ENCODE measurements at places on chromosomes 12 and 14.
A peak's percentile ranks its signal among the peaks of the same experiment; 100 is the strongest.

GRCh38 chr12:26741584-26742227 lies 91.3 kb downstream of the ITPR2 start:
- H3K27ac ChIP-seq, result no peak overlapping the region
- no peaks in the 10 kb centered on the region for H3K36me3 ChIP-seq
- no peak overlapping the region for H3K4me3 ChIP-seq
- no peak for DNase-seq

- no peaks in the 10 kb centered on the region for H3K36me3 ChIP-seq
- no peak overlapping the region for H3K4me3 ChIP-seq
- no peak for DNase-seq
- H3K27me3 ChIP-seq, result no peaks in the 10 kb centered on the region
- no peaks in the 10 kb centered on the region for H3K4me1 ChIP-seq
- H3K27ac ChIP-seq, result peak overlapping the region; percentile 60
Measured at GRCh38 chr12:727321-727720, 25.1 kb upstream of the WNK1 start.

DNA sequence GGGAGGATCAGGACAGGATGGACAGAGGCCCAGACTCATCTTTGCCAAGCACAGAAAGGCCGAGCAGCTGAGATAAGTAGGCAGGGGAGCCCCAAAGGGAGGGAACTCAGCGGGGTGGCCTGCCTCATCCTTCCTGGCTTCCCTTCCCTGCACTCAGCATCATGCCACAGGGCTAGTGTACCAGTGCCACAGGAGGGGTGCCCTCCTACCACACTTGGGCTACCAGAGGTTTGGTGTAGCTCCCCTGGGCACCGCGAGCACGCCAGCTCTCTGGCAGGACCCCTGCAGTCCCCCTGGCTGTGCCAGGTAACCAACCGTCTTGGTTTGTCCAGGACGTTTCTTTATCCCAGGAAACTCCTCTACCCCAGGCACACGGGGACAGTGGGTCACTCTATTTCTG lies 123.5 kb downstream of the ESRRB start:
- H3K4me1 ChIP-seq, result no peaks in the 10 kb centered on the region
- H3K36me3 ChIP-seq, result no peaks in the 10 kb centered on the region
- DNase-seq, result no peak
- no peaks in the 10 kb centered on the region for H3K27me3 ChIP-seq
- H3K27ac ChIP-seq, result no peak overlapping the region
- H3K4me3 ChIP-seq, result no peak overlapping the region

DNA sequence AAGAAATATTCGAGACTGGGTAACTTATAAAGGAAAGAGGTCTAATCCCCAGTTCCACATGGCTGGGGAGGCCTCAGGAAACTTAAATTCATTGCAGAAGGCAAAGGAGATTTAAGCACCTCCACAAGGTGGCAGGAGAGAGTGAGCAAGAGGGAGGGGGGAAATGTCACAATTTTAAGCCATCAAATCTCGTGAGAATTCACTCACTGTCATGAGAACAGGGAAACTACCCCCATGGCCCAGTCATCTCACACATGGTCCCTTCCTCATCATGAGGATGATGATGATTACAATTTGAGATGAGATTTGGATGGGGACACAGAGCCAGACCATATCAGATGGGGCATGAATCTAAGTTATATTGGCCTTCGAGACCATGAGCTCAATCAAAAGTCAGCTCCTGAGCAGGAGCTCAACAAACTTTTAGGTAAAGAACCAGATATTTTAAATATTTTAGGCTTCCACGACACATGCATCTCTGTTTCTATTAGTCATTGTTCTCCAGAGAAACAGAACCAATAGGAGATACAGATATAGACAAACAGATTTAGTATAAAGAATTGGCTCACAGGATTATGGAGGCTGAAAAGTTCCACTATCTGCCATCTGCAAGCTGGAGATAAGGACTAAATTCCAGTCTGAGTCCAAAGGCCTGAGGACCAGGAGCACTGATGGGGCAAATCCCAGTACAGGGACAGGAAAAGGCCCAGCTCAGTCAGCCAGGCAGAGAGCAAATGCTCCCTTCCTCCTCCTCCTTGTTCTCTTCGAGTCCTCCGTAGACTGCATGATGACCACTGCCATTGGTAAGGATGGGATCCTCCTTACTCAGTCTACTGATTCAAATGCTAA lies 24.9 kb downstream of the DGLUCY start:
- H3K4me1 ChIP-seq, result peaks cover 20% of the 10 kb centered on the region
- no peaks in the 10 kb centered on the region for H3K27me3 ChIP-seq
- no peak overlapping the region for H3K4me3 ChIP-seq

DNA sequence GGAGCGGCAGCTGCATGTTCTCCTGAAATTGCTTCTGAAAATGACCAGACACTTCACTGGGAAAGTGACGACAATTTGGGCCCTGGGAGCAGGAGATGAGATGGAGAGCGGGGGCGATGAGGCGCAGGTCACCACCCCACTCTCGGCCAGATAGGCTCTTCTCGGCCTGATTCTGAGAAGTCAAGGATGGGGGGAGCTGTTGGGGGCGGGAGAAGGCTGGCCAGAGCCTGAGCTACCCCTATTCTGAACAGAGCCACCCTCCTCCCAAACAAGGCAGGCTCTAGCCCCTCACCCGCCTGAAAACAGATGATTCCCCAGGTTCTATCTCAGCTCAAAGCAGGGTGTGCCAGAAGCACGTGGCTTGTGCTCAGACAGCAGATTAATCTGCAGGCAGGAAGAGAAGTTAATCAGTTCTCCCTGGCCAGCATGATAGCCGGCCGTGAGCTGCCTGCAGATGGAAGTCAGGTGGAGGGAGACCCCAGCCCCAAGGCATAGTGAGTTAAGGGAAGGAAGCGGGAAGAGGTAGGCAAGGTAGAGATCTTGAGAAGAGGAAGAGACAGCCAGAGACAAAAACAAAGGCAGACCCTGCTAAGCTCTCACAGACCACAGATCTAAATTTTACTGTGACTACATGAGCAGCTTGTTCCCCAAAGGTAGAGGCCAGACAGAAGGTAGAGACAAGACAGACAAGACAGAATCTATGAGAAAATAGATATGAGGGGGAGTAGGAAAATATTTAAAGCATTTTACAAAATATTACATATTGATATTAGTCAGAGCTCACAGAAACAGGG lies 10.9 kb upstream of the TAC3 start:
- no peaks in the 10 kb centered on the region for H3K4me1 ChIP-seq
- H3K36me3 ChIP-seq, result no peaks in the 10 kb centered on the region
- no peak overlapping the region for H3K4me3 ChIP-seq
- no peak for DNase-seq
- no peak overlapping the region for H3K27ac ChIP-seq
- peaks cover 4% of the 10 kb centered on the region for H3K27me3 ChIP-seq

- peak within 1 kb of the TSS; percentile 85 for H3K27ac ChIP-seq
- no peaks in the 10 kb centered on the region for H3K27me3 ChIP-seq
- H3K4me1 ChIP-seq, result peaks cover 8% of the 10 kb centered on the region
Measured at GRCh38 chr14:61281186-61281947, at the start of gene TMEM30B. Gene TMEM30B (minus strand): TSS chr14:61281338. CDS start chr14:61281147, 191 bp downstream.

DNA sequence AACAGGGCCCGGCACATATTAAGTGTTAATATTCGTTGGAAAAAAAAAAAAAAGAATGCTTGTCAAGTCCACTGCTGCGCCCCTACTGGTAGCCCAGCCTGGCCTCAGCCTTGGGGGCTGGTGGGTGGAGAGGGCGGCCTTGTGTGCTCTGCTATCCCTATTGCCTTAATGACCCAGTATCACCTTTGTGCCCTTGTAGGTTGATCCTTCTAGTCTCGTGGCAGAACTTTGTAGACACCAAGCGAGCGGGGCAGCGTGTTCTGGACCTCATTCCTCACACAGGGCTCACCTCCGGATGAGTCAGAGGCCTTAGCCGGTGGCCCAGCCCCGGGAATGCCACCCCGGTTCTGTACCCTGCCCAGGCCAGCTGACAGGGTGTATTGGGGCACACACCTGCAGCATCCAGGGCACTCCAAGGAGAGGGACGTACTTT lies 1.8 kb upstream of the RCOR1 start:
- H3K27ac ChIP-seq, result peak overlapping the region; percentile 88
- peaks cover 11% of the 10 kb centered on the region for H3K4me1 ChIP-seq
- H3K4me3 ChIP-seq, result peak overlapping the region; percentile 93
- no peaks in the 10 kb centered on the region for H3K27me3 ChIP-seq
- H3K36me3 ChIP-seq, result no peaks in the 10 kb centered on the region

- H3K4me1 ChIP-seq, result no peaks in the 10 kb centered on the region
- H3K27me3 ChIP-seq, result no peaks in the 10 kb centered on the region
- H3K36me3 ChIP-seq, result no peaks in the 10 kb centered on the region
Measured at GRCh38 chr14:54256156-54256555, 140.7 kb upstream of the CDKN3 start.

All from psoas muscle (tissue), 8 donors.